Fibroblast of gingiva (primary cell): ENCODE measurements at places on chromosomes 6 and 20.

GRCh38 chr6:27260369-27260768, 12.9 kb downstream of the PRSS16 start:
- DNase-seq: no peak

GRCh38 chr20:635028-635892, 17.7 kb downstream of the SRXN1 start:
- no peak for DNase-seq

- no peak for DNase-seq
Measured at GRCh38 chr6:131084982-131085381, 21.9 kb upstream of the EPB41L2 start.

DNA sequence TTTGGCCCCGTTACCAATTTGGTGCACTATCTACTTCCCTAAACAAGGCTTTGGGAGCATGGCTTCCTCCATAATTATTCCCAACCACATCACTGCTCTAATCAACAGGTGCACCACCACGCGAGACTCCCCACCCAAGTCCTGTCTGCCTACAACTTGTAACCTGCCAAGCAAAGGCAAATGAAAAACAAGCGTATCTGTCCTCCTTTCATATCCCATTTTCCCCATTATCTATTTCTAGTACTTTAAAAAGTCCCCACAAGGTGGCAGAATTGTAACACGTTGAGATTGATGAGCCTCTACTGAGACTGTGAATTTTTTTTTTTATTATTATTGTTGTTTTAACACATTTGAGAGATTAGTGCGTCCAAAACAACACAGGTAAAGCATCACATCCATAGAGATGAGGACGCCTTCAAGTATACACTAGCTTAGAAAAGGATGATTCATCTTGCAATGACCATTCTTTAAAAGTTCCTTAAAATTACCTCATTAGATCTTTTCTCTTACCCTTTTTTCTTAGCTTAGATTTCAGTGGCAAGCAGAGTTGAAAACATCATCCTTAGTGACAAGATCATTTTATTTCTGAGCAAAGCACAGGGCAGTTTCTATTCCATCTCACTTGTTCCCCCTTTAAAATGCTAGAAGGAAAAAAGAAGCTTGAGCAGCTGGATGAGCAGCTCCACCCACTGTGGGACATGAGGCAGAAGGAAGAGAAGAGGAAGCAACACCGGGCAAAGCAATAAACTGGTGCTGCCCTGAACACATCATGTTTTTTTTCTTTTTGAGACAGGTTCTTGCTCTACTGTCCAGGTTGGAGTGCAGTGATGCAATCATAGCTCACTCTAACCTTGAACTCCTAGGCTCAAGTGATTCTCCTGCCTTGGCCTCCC, 210.8 kb downstream of the ARHGAP18 start:
- DNase-seq: peak; percentile 47

DNA sequence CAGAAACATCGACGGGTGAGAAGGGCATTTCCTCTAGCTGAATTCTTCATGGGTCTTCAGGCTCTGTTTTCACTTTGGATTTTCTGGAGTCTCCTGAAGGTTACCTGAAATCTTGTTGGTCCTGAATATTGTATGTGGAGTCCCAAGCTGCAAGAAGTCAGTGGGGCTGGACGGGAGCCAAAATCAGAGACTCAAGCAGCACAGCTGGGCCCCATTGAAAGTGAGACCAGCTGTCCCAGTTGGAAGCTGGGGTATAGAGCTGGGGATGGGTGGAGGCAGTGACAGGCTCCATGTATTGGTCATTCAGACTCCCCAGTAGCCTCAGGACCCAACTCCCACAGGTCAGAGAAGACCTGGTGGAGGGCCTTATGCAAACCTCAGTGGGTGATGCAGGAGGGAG, 111.3 kb upstream of the MLN start:
- DNase-seq: no peak

GRCh38 chr20:49287555-49288249, 9.8 kb upstream of the ZNFX1 start:
- peak; percentile 67 for DNase-seq

DNA sequence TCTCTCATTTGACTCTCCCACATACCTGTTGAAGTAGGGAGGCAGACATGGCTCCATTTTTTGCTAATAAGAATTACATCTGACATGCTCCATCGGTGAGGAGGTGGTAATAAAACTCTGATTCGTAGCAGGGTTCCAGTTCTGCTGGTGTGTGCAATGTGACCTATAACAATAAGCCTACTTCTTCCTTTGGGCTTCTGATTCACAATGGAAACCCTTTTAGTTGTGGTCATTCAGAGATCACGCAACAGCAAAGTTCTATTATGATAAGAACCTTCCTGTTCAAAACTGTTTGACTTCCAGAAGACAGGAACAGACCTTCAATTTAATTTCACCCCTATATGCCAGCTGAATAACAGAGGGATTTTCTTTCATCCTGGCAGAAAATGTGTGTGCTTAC, 31.4 kb upstream of the GSTA4 start:
- DNase-seq: no peak

GRCh38 chr20:34010405-34010931, 16.8 kb downstream of the RALY start:
- DNase-seq: no peak

DNA sequence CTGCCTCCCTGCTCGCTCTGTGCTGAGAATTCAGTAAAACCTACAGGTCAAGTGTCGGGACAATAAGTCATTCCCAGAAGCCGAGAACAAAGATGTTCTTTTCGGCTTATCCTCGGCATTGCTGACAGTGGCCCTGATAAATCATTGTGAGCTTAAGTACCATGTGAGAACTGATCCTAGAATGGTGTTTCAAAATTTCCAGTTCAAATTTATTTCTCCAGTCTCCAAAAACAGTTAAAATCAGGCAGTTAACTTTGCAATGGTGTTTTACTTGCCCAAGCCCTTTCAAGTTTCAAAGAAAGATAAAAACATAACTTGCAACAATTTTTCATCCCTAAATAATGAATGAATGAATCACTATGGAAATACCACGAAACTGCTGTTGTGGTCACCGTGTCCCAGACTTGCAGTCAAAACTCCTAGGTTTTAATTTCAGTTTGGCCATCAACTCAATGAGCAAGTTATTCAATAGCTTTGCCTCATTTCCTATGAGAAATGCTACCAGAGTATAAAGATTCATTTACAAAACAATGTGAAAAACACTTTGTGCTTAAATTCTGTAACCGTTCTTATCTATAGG, 4.3 kb downstream of the ATP5F1E start:
- peak; percentile 73 for DNase-seq

GRCh38 chr20:43658723-43659419, 8.0 kb upstream of the MYBL2 start:
- no peak for DNase-seq
